ENCODE measurements at places on chromosomes 5 and 9. TPM values are rescaled to one million over a fixed set of nuclear protein-coding genes. Genes with fewer than 3 reads are reported as not detected.

FOXB2 gene
- not detected for total RNA-seq

GABRA1 gene
- total RNA-seq, result not detected

DNA sequence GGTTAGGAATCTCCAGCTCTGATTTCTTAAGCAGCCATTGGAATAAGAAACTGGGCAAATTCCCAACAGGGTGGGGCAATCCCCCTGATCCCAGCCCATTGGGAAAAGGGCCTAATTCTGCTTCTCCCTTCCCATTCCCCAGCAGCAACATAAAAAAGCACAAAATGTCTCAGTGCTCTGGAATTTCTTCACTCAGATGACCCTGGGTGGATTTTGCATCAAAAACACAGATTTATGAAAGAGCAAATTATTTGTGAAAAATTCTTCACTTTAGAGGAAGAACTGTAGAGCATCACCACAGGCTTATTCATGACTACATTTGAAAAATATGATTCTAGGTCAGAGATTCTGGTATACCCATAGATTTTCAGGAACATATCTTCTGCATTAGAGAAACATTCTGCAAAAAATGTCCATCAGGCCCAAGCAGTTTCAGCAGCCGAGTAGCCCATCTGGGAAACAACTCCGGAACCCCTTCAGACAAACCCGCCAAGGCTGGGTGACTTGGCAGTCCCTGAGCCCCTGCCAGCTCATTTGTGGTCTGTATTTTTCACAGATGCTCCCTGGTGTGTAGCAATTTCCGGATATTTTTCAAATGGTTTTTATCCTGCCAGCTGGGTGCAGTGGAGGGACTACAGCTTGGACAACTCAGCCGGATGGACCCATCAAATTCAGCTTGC lies 102.1 kb upstream of the RANBP3L start:
- H3K4me1 ChIP-seq, result no peaks in the 10 kb centered on the region
- H3K4me3 ChIP-seq, result no peak overlapping the region
- H3K36me3 ChIP-seq, result no peaks in the 10 kb centered on the region
- no peak for DNase-seq
- peaks cover 8% of the 10 kb centered on the region for H3K27me3 ChIP-seq
- H3K27ac ChIP-seq, result no peak overlapping the region

GALNT12 gene
- total RNA-seq, result 2.3 TPM

PRRT1B gene
- total RNA-seq, result not detected

CCDC69 gene
- 31.4 TPM for total RNA-seq

DNA sequence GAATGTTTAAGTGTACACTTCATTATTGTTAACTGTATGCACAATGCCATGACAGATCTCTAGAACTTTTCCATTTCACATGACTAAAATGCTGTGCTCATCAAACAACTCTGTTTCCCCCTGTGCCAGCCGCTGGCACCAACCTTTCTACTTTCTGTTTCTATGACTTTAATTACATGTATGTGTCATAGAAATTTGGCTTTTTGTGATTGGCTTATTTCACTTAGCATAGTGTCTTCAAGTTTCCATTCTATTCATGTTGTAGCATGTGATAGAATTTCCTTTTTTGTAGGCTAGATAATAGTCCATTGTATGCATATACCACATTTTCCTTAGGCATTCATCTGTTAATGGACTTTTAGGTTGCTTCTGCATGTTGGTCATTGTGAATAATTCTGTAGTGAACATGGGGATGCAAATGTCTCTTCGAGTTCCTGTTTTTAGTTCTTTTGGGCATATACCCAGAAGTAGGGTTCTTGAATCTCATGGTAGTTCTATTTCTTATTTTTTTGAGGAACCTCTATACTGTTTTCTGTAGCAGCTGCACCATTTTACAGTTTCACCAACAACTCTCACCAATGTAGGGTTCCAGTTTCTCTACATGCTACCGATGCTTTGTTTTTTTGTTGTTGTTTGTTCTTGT lies 184.4 kb upstream of the DMRT1 start:
- peaks cover 18% of the 10 kb centered on the region for H3K4me1 ChIP-seq
- H3K4me3 ChIP-seq, result no peak overlapping the region
- no peak for DNase-seq
- H3K27ac ChIP-seq, result no peak overlapping the region
- no peaks in the 10 kb centered on the region for H3K36me3 ChIP-seq
